ENCODE measurements at places on chromosomes 12 and 14.

- DNase-seq, result no peak
Measured at GRCh38 chr14:28584951-28585350, 181.6 kb upstream of the FOXG1 start.

DNA sequence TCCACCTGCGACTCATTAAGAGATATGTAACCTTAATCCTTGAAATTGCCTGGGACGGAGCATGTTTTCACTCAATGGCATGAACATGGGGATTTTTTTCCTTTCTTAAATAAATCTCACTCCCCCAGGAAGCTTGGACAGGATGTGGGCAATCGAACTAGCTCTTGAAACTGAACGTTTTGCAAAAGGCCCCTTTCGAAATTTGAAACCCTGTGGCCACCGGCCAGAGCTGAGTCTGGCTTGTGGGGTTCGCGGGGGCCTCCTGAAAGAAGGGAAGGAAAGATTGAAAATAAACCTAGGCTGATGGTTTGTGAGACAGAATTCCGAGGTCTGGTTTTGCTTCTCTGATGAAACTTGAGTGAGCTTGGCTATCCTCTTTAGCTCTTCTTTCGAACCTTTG is 101.4 kb upstream of the RTL1 start:
- DNase-seq, result no peak

DNA sequence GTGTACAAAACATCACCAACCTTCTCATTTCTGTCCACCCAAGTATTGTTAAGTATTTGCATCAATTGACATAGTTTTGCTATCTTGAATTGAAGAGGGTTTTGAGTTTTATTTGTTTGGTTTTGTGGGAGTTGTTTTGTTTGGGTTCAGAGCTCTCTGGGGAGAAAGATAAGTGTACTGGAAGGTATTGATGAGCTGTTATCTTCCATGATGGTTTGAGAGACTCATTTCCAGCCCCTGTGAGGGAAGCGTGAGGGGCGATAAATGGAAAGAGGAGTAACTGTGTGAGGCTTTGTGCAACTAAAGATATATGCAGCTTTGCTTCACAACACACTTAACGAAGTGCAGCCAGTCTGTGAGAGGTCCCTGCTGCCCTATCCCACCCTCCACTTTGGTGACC is 15.7 kb upstream of the CIPC start:
- DNase-seq, result no peak

DNA sequence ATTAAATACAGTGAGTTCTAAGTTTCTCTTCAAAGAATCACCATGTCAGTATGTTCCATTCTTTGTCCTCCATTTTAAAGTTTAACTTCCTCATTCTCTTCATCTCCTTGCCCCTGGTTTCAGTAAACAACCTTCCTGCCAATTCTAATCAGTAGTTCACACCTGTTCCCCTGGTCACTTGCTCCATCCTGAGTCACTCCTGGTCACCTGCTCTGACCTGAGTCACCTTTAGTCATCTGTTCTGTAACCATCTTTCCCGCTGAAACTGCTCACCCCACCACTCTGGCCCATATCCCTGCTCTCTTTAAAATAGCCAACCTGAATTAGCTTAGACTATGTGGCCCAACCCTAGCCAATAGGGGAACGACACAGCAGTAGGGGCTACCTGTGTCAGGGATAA is 1447.4 kb upstream of the TMEM132C start:
- no peak for DNase-seq

DNA sequence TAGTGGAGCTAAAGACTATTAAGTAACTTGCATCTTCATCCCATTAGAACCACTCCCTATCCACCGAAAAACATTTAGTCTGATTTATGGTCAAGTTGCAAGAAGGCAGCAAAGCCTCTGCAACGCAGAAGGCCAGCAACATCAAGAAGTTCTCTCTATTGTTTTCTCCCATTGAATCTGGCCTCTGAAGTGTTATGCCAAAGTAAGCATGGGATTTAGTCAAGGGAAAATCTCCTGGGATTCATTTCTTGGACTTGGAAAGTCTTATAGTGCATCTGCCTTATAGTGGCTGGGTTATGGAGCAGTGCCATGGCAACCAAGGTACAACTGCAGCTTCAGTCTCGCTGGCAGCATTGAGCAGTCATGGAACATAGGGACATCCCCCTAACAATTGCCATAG is 87.7 kb upstream of the KRR1 start:
- no peak for DNase-seq

DNA sequence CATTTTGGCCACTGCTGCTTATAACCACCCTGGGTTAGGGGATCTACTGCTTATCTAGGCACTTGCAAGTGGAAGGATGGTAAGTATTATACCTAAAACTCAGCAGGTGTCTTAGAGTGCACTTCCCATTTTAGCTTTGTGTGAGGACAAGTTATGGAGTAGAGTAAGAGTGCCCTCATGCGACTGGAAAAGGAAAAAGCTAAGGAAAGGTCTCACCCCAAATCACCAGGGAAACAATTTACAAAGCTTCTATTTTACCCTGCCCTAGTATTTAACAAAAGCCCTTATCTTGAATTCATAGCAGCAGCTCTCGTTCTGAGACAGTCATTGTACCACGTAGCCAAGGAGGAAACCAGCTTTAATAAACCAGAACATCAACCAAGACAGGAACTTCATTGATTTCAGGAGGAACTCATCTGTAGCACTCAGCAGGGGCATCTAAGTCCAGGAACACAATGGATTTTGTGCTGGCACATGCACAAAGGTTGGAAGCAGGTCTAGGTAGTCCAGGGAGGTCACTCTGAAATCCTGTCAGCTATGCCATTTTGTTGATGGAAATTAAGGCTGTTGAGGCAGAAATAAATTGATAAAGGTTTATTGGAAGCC is 2.9 kb downstream of the RDH12 start:
- DNase-seq, result no peak

- no peak for DNase-seq
Measured at GRCh38 chr12:31218203-31219025, 107.5 kb downstream of the SINHCAF start.

- no peak for DNase-seq
Measured at GRCh38 chr14:73887318-73887616, 608 bp downstream of the ZNF410 start.

GRCh38 chr12:130218682-130219081 is 56.4 kb downstream of the FZD10 start:
- DNase-seq, result no peak

GRCh38 chr12:113587720-113588119 is 116.0 kb upstream of the LHX5 start:
- DNase-seq, result no peak

- no peak for DNase-seq
Measured at GRCh38 chr12:89939522-89940215, 231.0 kb upstream of the ATP2B1 start.

DNA sequence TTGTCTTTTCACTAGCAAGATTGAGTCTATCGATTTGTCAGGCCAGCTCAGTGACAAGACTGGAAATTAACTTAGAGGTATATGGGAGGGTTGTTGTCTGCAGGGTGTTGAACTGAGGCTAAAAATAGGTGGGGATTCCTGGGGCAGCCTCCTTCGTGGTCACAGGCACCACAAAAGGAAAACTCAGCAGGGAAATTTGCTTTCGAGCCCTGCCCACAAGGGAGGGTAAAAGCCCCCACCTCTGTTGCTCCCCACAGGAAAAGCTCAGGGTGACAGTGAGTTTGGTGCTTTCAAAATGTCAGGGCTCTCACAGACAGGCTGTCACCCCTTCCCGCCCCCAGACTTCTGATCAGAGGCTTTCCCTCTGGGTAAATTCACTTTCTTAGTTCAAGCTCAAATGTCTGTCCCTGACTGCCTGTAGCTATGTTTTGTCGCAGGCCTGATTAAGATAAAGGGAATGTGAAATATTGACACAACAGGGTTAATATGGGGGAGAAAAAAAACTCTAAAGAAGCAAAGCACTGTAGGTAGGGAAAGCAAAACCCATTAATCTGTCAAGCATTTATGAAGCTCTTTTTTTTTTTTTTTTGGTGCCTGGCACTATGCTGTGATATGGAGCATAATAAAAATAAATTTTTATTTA is 11.7 kb upstream of the NFKBIA start:
- peak; percentile 67 for DNase-seq

DNA sequence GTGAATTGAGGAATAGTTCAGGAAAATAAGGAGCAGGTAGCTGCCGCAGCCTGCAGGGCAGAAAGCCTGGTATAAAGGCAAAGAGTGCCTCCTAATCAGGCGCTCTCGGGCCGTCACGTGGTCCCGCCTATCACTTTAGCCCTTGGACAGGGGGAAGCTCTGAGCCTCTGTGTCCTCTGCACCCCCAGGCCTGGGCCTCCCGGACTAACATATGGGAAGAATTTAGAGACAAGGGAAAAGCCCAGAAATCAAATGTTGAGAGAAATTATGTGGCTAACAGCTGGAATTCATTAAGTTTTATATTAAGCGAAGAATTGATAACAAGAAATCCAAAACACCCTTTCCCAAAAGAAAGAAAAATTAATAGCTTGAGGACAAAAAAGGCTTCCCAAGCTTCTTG is 417.7 kb downstream of the ATP23 start:
- no peak for DNase-seq

DNA sequence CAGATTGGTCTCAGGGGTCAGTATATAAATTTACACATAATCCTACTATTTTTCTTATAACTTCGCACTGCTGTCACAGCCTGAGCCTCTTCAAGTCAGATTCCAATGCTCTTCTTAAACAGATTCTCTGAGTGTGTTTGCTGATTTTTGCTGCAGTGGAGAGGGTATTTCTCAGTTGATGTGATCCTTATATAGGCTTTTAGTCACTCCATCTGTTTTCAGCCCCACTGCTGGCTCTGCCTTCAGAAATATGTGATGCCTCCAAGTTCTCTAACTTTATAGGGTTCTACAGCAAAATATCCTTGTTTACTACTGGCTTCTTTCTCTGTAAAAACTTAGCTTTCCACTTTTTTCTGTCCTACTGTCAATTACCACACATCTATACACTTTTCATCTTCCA is 702.7 kb downstream of the NRXN3 start:
- no peak for DNase-seq

DNA sequence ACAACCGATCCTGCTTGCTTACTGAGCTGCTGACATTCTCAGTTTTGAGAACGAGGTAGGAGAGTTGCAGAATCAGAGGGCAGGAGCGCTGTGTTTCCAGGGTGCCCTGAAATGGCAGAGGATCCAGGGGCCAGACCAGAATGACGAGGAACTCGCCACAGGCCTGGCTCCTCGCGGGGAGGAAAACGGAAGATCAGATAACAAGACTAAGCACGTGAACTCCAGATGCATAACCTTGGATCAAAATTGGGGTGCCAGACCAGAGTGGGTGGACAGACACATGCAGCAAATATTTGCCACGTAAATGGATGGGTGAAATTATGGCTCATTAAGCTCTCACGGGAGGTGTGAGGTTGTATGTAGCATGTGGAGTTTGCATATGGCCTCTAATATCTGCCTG is 46.5 kb downstream of the ELK3 start:
- no peak for DNase-seq

Measured in stimulated activated CD8-positive, alpha-beta memory T cell treated with anti-CD3 and anti-CD28 coated beads, Interleukin-4, amount 100 ng/mL, for 24 hours (primary cell).